Effector CD4-positive, alpha-beta T cell (primary cell): ENCODE measurements at places on chromosomes 7 and 10.

- no peak for DNase-seq
These were observed 12.5 kb upstream of the SEPHS1 start for GRCh38 chr10:13360587-13360986.

GRCh38 chr7:14258441-14258840 is 269.0 kb upstream of the ETV1 start:
- DNase-seq: no peak

GRCh38 chr10:77283326-77283725 is 354.3 kb downstream of the KCNMA1 start:
- DNase-seq: no peak

GRCh38 chr7:132145466-132145865 is 430.8 kb downstream of the PLXNA4 start:
- DNase-seq: no peak

DNA sequence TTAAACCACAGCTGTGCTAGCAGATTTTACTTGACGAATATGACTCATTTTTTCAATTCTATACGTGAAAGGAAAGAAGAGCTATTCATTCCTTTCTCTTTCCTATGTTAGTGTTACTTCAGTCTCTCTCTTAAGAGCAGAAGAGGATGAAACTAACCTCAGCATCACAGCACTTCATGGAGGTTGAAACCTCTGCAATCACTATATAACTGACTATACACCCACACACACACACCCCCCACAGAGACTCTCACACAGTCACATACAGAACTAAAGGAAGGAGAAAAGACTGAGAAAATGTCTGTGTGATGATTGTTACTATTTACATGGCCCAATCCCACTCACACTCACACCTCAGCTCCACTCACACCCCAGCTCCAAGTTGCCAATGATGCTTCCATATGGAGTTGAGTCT is 104.2 kb downstream of the KIF20B start:
- no peak for DNase-seq

- peak; percentile 14 for DNase-seq
These were observed at the start of gene ABCB1 for GRCh38 chr7:87600130-87601124. Gene ABCB1, minus strand, starts transcription at chr7:87600884. Its CDS starts 700 bp downstream, at chr7:87600184.

- no peak for DNase-seq
These were observed 61.4 kb upstream of the ASAH2 start for GRCh38 chr10:50312464-50313437.

DNA sequence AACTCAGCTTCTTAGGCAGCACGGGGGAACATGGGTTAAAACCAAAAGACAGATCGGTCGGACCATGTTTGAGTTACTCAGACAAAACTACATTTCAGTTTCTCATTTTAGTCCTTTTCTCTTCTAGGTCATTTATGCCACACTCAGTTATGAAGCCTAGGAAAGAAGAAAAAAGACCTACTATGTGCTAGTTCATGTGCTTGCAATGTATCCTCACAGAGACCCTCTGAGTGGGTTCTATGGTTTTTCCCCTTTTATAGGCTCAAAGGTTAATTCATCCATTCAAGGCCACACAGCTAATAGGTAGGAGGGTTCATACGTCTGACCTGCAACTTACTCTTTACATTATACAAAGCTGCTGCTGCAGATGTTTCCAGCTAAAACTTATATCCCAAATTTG is 104.7 kb upstream of the ZNF438 start:
- DNase-seq: no peak

GRCh38 chr7:127751062-127751461 is 99.1 kb downstream of the SND1 start:
- no peak for DNase-seq
